ENCODE measurements at places on chromosomes 1 and 21. TPM values are rescaled to one million over a fixed set of nuclear protein-coding genes. Genes with fewer than 3 reads are reported as not detected.

The ST6GALNAC3 gene
- 4.3 TPM for total RNA-seq

DNA sequence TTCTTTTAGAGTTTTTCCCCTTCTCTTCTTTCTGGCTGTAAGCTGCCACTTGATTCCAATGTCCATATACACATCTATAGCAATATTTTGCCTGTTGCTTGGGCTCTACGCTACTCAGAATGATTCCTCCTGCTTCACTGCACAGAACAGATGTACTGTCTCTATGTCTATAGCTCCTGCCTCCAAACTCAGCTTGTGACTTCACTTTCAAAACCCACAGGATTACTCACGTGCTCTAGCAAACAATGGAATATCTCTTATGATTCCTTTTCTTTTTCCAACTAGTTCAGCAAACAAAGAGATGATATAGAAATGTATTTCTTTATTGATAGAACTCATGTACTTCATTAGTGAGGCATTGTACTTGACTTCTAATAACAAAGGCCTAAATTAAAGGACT is 80.5 kb upstream of the SOX13 start:
- no peak for DNase-seq

GRCh38 chr21:40606341-40606740 is 240.6 kb downstream of the DSCAM start:
- DNase-seq = no peak

DNA sequence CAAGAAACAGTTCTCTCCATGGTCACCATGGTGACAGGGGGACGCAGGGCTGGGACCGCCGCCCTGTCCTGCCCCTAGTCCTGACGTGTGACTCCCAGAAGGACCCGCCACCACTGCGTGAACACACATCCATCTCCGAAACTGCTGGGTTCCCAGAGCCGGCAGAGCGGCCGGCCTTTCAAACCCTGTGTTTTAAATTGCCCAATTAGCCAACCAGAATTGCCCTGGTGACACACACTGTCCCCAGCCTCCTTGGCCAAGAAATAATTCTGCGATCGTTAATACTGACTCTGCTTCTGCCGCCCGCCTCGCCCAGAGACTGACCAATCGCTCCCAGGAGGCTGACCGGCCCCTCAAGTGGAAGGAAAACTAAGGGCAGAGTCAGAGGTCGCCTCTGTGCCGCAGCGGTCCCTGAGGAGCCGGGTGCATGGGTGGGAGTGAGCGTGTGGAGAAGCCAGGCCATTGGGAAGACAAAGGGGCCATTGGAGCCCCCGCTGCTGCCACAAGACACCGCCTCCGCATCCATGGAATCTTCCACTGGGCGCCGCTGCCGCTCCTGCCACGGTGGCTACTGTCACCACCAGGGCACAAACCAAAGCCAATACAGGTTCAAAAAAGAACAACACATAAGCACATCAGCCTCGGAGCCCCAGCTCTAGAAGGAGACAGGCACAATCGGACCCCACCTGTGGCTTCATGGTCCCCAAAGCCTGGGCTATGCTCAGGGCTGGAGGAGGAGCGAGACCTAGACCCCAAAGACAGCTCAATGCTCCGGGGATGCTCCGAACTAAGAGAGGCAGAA is 273.2 kb downstream of the NPHP4 start:
- peak; percentile 80 for DNase-seq

DNA sequence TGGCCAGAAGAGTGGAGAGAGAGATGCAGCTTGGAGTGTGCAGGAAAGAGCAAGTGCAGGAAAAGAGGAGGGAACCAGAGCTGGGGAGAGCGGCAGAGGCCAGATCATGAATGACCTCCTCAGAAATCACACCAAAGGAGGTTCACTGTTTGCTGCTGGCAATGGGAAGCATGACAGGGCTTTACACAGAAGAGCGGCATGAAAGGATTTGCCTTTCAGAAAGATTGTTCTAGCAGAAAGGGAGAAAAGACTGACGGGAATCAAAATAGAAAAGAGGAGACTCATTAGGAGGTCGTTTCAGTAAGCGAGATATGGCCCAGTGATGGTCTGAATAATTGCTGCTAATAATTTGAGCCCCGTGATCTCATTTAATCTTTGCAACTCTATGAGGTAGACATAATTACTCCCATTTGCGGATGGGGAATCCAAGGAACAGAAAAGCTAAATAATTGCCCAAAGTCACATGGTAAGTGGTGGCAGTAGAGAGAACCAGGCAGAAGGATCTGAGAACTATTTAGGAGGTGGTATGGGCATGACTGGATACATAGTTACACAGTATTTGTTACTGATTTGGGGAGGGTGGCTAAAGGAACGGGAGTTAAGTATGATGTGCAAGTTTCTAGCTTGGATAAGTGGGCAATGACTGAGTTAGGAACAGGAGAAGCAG is 12.5 kb upstream of the HNRNPR start:
- no peak for DNase-seq

DNA sequence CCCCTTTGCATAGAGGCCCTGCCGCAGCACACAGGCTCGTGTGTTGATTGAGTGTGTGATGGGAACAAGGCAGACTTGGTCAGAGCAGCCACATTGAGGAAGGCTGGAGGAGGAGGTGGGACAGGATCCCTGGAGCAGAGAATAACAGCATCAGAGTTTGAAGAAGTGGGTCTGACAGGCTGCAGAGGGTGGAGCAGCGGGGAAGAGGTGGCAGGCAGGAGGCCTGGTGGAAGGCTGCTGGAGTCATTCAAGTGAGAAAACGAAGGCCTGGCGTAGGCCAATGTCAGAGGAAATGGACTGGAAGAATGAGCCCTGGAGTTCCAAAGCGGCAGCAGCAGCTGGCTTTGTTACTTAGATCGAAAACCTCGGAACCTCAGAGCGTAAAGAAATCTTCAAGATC is 115.0 kb upstream of the GRIK3 start:
- no peak for DNase-seq

The FMN2 gene
- total RNA-seq = 0.83 TPM

GRCh38 chr1:6294080-6294889 is 33.4 kb upstream of the GPR153 start:
- DNase-seq = no peak

- DNase-seq = peak; percentile 38
Observed at GRCh38 chr1:178768423-178768822, 43.4 kb downstream of the RALGPS2 start.

The LCK gene
- total RNA-seq = 70.5 TPM

- DNase-seq = no peak
Observed at GRCh38 chr1:70071601-70072000, 133.8 kb downstream of the LRRC40 start.
